Stimulated activated CD8-positive, alpha-beta memory T cell treated with anti-CD3 and anti-CD28 coated beads, Interleukin-7, amount 100 ng/mL, for 24 hours (primary cell): ENCODE measurements at places on chromosomes 16 and 17.

DNA sequence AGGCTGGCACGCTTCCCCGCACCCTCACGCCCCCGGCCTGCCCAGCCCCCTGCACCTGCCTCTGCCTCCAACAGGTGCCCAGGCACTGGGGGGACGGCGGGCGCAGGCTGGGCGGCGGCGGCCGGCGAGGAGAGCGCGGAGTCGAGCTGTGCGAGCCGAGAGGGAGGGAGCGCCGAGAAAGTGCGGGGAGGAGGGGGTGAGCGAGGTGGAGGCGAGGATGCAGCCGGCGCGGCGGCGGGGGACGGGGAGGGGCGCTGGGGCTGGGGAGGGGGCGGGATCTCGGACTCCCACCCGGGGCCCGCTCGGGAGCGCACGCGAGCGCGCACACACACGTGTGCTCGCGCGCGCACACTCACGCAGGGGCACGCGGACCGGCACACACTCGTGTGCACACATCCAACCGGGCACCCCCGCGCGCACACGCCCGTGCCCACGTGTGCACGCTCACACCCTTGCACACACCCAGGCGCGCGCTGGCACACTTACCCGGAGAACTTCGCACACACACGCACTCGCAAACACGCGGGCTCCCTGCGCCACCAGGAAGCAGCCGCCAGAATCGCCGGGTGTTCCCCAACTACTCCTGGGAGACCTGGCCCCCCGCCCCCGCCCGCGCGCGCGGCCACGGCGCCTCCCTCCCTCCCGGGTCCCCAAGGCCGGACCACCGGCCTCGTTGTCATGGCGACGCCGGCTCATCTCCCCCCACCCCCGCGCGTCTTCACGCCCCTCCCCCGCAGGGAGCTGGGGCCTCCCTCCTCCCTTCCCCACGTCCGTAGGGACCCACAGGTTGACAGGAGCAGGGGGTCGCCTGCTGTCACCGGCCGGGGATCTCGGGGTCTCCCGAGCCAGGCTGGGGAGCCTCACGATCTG lies at the start of gene DOC2A:
Gene DOC2A (minus strand): TSS at position 184 of the 870 bp plus-strand sequence. CDS start 805 bp downstream, outside the sequence.
- DNase-seq = no peak

- DNase-seq = no peak
These were observed 15.0 kb upstream of the SALL1 start for GRCh38 chr16:51166091-51166490.

DNA sequence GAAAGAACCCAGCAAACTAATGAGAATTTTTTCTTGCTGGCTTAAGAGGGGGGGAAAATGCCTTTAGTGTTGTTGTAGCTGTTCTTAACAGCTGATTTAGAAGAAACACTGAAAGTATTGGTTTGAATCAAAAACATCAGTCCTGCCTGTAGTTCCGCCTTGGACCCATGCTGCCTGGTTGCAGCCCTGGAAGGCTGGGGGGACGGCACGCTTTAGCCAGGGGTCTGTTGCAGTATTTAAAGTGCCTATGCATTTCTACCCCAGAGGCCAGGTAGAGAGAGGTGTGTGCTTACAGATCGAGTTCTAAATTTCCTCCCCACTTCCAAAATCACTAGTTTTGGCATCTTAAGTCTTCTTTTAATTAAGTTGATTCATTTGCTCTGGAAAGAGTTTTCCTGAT lies 201.9 kb downstream of the CCDC182 start:
- DNase-seq = no peak

GRCh38 chr17:61619493-61619892 lies 28.5 kb upstream of the NACA2 start:
- DNase-seq = no peak

GRCh38 chr17:30084788-30085187 lies 31.8 kb upstream of the NSRP1 start:
- DNase-seq = no peak

DNA sequence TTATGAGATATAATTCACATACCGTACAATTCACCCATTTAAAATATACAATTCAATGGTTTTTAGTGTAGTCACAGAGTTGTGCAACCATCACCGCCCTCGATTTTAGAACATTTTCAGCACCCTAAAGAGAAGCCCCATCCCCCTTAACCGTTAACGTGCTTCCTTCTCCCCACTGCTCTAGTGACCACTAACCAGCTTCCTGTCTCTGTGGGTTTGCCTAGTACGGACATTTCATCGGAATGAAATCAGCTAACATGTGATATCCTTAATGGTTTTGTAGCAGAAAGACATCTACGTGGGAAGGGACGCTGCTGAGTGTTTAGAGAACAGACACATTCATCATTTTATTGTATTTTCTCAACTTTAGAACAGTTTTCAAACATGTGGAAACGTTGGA lies 80.8 kb upstream of the HSBP1 start:
- no peak for DNase-seq

- no peak for DNase-seq
These were observed 20.4 kb upstream of the WDR45B start for GRCh38 chr17:82668631-82669099.

GRCh38 chr16:88974916-88975215 lies 2.1 kb downstream of the CBFA2T3 start:
- no peak for DNase-seq

GRCh38 chr16:50602531-50603205 lies 54.5 kb downstream of the NKD1 start:
- no peak for DNase-seq

GRCh38 chr17:18038149-18038850 lies 668 bp downstream of the ATPAF2 start:
- DNase-seq = no peak

- no peak for DNase-seq
These were observed 405.6 kb downstream of the WWOX start for GRCh38 chr16:78505036-78505435.

- no peak for DNase-seq
These were observed 572 bp downstream of the MPG start for GRCh38 chr16:78444-79150.

DNA sequence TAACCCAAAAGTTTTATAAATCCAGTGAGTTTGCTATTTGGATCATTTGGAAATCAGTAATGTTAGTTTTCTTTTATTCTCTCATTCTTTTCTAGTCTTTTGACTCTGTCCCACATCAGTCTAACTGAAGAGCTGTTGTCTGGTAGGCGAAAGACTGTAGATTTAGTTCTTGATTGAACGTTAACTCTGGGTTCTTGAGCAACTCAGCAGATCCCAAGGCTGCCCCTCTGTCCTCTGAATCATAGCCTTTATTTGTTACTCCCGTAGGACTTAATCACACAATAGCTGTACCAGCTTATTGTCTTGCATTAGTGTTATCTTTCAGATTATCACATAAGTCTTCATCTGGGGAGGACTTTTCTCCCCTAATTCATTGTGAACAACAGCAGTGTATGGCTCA lies 119.3 kb upstream of the TOM1L1 start:
- no peak for DNase-seq

DNA sequence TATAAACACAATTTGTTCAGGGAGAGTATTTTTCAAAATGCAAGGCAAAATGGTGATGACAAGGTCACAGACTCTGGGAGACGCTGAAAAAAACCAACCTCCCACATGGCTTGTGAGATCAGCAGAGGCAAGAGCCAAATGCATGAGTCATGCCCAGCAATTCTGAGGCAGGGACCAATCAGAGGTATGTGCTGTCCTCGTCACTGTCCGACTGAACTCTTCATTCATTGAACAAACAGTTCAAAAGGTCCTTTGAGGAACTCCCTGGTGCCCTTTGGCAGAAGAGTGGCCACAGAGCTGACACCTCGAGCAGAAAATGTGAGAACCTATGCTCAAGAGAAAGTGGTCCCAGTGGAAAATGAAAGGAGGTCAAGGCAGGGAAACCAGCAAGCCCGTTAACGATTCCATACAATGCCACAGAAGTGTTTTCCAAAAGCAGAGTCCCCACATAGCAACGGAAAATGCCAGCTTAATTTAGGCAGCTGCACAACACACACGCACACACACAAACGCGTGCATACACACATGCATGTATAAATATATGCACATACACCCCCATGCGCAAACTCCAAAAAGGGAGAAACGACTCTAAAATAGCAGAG lies 50.9 kb downstream of the CDH11 start:
- DNase-seq = no peak

DNA sequence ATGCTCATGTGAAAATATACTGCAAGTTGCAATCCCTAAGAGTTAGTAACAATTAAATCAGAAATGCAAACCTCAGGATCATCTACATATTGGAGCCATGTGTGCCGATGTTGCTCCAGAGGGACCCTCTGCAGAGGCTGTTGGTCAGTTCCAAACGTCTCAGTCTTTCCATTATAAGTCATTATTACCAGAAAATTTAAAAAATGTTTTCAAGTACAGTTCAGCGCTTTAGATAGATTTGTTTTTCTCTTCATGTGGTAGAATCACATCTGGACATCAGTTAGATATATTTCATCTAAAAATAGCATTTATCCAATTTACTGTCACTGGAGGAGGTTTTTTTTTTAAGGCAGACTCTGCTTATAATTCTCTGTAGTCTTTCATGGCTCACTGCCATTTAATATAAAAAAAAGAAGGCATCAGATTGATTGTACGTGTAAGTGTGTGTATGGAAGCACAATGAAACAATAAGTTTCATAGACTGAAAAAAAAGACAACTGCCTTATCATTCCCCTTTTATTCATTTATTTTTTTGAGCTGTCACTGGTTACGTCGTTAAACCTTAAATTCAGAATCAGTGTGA lies 46.1 kb upstream of the MARCHF10 start:
- DNase-seq = no peak

DNA sequence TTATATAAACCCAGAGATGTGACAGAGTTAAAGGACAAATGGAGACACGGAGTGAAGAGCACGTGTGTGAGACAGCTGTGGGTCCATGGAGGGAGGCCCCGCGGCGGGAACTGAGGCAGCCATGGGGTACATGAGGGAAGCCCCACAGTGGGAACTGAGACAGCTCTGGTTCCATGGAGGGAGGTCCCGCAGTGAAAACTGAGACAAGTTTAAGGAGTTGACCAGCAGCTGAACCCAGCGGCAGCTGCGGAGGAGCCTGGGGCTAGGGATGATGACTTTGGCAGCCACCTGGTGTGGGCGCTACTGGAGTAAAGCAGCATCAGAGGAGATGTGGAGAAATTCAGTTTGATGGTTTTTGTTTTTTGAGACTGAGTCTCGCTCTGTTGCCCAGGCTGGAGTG lies 185.1 kb downstream of the RPTOR start:
- no peak for DNase-seq

DNA sequence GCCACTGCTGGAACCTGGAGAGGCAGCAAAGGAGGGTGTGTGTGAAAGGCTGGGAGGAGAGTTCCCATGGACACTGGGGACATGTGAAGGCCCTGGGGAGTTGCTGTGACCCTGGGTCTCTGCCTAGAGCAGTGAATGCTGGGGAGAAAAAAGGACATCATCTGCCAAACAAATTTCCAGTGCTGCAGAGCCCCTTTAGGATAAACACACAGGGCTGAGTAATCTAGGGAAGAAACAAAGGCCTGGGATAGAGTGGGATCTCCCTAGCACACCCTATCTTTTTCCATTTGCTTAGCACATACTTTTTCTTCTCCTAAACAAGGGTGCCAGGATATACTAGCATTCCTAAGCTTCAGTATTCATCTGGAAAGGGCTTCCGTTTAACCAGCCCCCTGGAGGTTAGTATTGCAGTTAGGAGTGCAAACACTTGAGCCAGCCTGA lies 3.3 kb upstream of the HIGD1B start:
- DNase-seq = no peak

GRCh38 chr17:40547079-40547784 lies 18.0 kb downstream of the CCR7 start:
- no peak for DNase-seq

- DNase-seq = no peak
These were observed 11.4 kb downstream of the NDUFAF8 start for GRCh38 chr17:81250286-81251093.

- no peak for DNase-seq
These were observed 78.3 kb upstream of the CIBAR2 start for GRCh38 chr16:85190572-85190971.

DNA sequence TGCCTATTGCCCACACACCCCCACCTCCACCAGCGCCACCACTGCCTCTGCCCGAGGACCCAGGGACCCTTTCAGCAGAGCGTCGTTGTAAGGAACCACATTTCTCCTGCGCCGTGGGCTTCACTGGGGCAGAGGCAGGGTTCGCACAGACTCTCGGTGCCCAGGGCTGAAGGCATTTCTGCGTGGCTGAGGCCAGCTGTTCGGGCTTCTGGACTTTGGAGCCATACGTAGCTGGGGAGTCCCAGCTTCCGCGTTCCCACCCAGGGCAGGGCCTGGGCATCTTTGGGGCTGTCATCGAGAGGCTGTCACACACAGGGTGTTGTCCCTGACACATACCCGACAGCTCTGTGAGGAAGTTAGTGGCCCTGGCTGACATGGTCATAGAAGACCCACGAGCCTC lies 16.0 kb upstream of the SMIM5 start:
- no peak for DNase-seq

DNA sequence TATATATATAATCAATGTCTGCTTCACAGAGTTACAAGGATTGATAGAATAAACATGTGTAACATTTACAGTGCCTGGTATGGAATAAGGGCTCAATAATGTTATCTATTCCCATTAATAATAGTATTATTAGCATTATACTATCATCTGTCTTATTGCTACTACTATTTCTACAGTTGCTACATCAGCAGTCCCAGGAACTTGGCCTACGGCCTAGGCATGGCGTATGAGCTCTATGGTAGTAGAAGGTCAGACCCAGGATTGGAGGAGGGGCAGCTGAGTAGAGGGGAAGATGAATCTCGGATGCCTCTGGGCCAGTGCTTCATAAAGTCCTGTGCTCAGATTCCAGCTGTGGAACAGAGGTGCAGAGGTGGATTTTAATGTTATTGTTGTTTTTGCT lies 146.3 kb upstream of the TBX2 start:
- no peak for DNase-seq

DNA sequence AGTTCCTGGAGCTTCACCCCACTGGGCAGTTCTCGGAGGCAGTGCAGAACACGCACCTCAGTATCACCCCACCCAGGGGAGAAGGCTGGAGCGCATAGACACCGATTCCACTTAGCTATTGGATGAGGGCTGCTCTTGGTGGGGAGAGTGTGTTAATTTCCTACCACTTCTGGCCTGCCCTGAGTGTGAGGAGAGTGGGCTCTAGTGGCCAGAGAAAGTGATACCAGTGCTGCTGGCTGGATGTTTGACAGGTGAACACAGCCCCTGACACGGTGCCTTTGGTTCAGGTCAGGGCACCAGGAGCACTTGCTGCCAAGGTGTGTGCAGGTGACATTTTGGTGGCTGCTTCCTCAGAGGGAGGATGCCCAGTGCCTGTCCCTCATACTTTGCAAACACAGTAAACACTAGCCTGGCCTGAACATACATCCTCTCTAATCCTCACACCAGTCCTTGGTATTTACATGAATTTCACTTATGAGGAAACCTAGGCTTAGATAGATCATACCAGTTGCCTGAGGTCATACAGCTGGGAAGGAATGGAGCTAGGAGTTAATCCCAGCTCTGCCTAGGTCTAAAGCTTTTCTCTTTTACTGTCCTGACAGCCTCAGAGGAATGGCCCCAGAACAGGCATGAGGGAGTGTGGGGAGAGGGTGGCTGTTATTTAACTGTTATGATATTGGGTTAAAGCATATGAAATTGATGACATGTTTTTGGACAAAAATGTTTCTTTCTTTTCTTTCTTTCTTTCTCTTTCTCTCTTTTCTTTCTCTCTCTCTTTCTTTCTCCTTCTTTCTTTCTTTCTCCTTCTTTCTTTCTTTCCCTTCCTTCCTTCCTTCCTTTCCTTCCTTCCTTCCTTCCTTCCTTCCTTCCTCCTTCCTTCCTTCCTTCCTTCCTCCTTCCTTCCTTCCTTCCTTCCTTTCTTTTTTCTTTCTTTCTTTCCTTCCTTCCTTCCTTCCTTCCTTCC lies 21.0 kb upstream of the ITGAX start:
- DNase-seq = no peak

GRCh38 chr16:25691519-25692091 lies at the start of gene HS3ST4:
HS3ST4 (plus strand) TSS chr16:25691959.
- DNase-seq = no peak
